ENCODE measurements at places on chromosomes 2 and 18. TPM values are rescaled to one million over a fixed set of nuclear protein-coding genes. Genes with fewer than 3 reads are reported as not detected.
A peak's percentile ranks its signal among the peaks of the same experiment; 100 is the strongest.

ACVR1C gene
- total RNA-seq = 0.12 TPM

DNA sequence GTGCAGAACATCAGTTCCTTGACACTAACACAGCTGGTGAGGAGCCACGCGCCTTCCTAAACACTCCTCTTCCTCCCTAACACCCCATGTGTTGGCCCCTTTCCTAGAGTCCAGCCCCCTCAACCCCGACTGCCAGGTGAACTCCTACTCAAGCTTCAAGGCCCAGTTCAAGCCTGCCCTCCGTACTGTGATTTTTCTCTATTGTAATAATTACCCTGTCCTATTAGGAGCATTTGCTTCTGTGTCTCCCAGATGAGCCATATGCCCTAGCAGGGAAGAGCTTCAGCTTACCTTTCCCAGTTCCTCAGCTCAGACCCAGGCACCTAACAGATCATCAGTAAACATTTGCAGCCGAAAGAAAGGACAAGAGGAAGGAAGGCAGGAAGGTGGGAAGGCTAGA, 130.6 kb upstream of the SALL3 start:
- H3K4me3 ChIP-seq = no peak overlapping the region
- no peaks in the 10 kb centered on the region for H3K27me3 ChIP-seq
- no peak overlapping the region for H3K27ac ChIP-seq
- DNase-seq = no peak

DNA sequence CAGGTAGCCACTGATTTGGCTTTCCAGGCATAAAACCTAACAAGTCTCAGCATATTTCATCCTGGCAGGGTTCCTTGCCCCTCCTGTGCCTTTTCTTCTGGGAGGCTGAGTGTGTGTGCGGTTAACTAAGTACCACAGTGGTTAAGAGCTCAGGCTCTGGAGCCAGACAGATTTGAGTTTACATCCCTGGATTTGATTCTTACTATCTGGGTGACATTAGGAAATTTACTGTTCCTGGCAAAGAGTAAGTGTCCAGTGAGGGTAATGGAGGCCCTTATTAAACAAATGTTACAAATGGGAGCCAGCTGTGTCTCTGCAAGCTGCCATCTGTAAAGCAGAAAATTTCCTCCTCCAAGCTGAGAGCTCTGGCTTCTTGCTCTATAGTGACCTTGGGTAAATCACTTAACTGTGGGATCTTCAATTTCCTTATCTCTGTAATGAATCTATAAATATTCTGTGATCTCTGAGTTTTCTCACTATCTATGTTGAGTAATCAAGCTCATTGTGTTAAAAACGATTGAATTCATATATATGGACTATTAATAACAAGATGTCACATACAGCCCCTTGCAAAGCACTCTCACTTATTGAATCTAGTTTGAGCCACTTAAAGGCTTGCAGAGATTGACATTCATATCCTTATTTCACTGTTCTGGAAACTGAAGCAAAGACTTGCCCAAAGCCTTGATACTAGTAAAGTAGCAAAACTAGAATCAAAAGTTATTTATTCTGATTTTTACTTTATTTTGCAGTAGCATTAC, 6.5 kb upstream of the COBLL1 start:
- no peak overlapping the region for H3K4me3 ChIP-seq
- H3K4me1 ChIP-seq = peaks cover 21% of the 10 kb centered on the region
- H3K36me3 ChIP-seq = peaks cover 5% of the 10 kb centered on the region
- peak; percentile 73 for DNase-seq
- H3K27me3 ChIP-seq = no peaks in the 10 kb centered on the region

DNA sequence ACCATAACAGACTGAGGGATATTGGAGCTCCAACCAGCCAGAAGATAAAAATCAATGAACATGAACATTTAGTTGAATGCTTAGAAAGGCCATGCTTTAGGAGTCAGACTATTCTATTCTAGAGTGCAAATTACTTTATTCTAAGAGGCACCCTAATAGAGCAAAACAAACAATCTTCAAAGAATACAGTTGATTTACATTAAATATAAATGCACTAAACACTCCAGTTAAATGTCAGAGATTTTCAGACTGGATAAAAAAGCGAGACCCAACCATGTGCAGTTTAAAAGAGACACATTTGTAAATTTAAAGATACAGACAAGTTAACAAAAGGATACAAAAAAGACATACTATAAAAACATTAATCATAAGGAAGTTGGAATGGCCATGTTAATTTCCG, 214.0 kb upstream of the SMAD7 start:
- no peak for DNase-seq

DNA sequence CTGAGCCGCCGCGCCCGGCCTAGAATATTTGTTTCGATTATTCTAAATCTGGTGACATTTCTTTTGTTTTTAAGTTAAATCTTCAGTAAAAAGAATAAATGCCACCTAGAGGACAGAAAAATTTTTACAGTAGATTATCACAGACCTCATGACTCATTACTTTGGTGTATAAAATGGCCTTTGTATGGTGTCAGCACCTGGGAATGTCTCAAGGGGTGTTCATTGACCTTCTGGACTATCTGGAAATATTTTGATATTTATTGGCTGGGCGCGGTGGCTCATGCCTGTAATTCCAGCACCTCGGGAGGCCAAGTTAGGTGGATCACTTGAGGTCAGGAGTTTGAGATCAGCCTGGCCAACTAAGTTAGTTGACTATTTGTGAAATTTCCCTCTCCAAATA, 30.3 kb upstream of the SLC30A6 start:
- peaks cover 54% of the 10 kb centered on the region for H3K36me3 ChIP-seq
- peak; percentile 67 for DNase-seq
- no peak overlapping the region for H3K27ac ChIP-seq

- no peak for DNase-seq
- H3K27me3 ChIP-seq = peaks cover 11% of the 10 kb centered on the region
- H3K4me1 ChIP-seq = peaks cover 7% of the 10 kb centered on the region
- H3K27ac ChIP-seq = no peak overlapping the region
Measured at GRCh38 chr2:85063981-85064599, 69.1 kb upstream of the TCF7L1 start.

GRCh38 chr2:78202366-78202765, 680.2 kb upstream of the LRRTM4 start:
- H3K4me1 ChIP-seq = no peaks in the 10 kb centered on the region
- no peak overlapping the region for H3K4me3 ChIP-seq
- H3K27me3 ChIP-seq = no peaks in the 10 kb centered on the region
- no peak overlapping the region for H3K27ac ChIP-seq
- H3K36me3 ChIP-seq = no peaks in the 10 kb centered on the region

- H3K4me1 ChIP-seq = peaks cover 51% of the 10 kb centered on the region
- no peak overlapping the region for H3K4me3 ChIP-seq
- no peaks in the 10 kb centered on the region for H3K36me3 ChIP-seq
Measured at GRCh38 chr2:68235090-68235489, 17.2 kb downstream of the PPP3R1 start.

GRCh38 chr18:23529604-23530003, 26.3 kb downstream of the RMC1 start:
- H3K27ac ChIP-seq = peak overlapping the region; percentile 37
